ENCODE measurements at places on chromosomes 4 and X.

DNA sequence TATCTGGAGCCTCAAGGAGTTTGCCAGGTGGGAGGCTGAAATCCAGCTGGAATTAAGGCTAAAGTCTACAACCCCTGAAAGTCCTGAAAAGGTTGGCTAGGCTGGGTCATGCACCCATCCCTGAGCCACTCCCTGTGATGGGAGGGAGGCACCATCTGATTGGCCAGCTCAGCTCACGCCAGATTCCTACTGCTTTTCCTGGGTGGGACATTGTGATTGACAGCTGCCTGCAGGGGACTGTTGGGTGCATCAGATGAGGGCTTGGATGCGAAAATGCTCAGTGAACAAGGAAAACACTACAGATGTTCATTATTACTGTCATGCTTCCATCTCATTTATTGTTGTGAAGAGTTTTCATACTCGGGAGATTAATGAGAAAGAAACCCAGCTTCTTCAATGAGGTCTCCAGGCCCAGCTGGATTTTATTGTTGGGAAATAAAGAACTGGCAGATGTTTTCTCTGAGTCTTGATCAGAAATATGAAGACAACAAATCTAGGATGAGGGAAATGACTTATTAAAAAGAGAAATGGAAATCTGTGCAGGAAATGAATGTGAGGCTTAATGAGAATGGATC is 185.9 kb downstream of the STK32B start:
- no peak for DNase-seq

- DNase-seq: no peak
Measured at GRCh38 chr4:11149612-11150259, 279.0 kb downstream of the HS3ST1 start.

GRCh38 chr4:16384576-16384975 is 158.3 kb upstream of the TAPT1 start:
- DNase-seq: no peak

DNA sequence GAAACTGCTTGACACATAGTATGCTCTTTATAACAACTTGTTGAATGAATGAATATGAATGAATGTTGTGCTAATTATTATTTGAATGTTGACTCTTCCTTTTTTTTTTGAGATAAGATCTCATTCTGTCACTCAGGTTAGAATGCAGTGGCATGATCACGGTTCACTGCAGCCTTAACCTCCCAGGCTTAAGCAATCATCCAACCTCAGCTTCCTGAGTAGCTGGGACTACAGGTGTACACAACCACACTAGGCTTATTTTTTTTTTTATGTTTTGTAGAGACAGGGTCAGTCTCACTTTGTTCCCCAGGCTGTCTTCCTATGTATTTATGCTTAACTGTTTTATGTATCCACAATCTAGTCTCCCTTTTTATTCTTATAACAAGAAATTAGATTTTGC is 114.7 kb upstream of the WDFY3 start:
- DNase-seq: no peak

DNA sequence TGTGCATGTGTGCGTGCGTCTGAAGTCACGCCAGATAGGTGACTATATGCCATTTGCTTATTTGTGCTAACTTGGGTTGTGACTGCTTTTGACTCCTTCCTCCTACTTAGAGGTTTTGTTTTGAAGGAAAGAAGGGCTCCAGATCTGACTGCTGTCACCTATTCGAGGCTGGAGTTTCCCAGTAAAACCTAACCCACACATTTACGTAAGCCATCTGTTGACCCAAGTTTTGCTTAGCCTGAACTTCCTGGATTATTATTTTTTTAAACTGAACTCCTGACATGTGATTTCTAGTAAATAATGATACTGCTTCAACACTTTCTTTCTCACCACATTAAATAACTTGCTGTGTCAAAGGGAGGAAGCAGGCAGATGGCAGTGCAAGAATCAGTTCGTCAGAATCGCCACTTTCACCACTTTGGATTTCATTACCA is 41.5 kb downstream of the DTHD1 start:
- no peak for DNase-seq

- DNase-seq: no peak
Measured at GRCh38 chrX:19342331-19342906, 1.3 kb upstream of the PDHA1 start.

DNA sequence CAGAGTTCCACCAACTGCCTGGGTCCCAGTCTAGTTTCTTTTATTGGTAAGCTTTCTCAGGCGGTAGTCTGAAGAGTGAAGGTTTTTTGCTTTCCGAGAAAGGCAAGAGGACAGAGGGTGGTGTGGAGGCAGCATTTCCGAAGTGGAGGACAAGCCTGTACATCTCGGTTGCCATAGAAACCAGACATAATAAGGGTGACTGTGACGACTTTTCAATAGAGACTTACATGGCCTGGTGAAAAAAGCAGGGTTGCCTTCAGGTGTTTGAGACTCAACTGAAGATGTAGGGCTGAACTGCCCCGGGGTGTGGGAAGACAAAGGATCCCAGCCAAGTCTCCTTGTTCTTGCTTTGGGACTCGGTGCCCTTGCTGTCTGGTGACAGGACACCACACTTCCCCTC is 53.6 kb upstream of the RAB40AL start:
- no peak for DNase-seq

GRCh38 chrX:44431194-44431593 is 87.7 kb upstream of the EFHC2 start:
- DNase-seq: no peak

DNA sequence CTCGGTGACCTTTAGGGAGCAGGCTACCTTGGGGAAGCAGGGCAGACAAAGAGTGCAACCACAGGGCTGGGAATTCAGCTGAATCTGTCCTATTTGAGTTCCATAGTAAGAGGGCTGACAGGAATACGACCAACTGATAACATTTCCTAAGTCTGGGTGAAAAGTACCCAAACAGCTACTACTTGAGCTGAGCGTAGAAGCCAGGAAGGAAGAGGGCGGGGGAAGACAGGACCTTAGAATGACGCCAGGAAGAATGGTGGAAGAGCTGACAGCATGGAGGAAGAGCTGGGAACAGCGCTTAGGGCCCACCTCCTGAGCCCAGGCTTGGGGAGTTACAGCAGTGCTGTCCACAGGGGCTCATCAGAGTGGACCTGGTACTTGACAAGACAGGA is 14.4 kb downstream of the MECP2 start:
- no peak for DNase-seq

- DNase-seq: no peak
Measured at GRCh38 chrX:154409222-154409871, at the start of gene DNASE1L1. Gene DNASE1L1 (minus strand): TSS chrX:154409254. CDS start chrX:154405568, 3,686 bp downstream.

GRCh38 chr4:46393606-46394005 is 3.7 kb upstream of the GABRA2 start:
- DNase-seq: no peak

GRCh38 chr4:86935853-86936733 is 1.3 kb downstream of the AFF1 start:
- no peak for DNase-seq

DNA sequence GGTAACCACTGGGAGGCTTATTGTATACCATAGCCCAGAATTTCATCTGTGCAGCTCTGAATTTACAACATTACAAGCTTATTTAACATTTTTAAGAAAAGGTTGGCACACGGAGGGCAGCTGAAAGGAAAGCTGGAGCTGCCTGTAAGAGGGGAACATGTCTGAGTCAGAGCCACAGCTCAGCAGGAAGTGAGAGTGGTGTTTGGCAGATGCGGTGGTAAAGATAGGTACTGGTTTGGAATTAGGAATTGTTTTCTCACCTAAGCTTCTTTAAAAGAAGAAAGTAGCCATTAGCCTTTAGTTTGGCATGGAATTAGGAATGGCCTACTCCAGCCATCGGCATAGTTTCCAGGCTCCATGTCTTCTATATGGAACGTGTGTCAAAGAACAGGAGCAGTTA is 172.5 kb upstream of the ANXA3 start:
- no peak for DNase-seq

GRCh38 chr4:44563496-44563895 is 87.9 kb downstream of the YIPF7 start:
- DNase-seq: no peak

DNA sequence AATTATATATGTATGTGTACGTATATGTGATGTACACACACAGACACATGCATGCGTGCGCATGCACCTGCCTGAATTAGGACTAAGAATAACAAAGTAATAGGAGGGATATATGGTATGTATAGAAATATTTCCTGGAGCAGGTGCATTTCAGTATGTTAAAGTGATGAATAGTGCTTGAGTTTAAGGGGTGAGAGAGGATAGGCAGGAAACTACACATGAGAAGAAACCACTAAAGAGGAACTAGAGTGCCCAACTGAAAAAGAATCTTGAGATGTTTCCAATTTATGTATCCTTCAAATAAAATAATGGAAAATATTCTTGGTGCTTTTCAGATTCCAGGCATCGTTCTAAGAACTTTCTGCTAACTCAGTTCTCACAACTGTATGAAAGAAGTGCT is 52.6 kb upstream of the UNC5C start:
- no peak for DNase-seq

DNA sequence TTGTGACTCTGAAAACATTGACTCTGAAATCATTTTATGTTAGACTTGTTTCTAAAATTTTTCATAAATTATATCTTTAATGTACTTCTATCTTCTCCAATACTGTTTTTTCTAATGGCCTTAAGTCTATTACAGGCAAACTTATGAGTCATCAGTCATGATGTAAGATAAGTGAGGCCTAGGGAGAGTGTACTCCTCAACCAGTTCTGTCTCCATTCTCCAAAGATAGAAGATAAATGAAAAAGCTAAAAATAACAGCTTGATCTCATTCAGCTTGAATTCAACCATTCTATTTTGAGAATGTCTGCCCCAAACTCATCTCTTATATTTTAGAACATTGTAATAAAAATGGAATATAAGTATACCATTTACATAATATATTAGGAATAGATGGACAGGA is 34.5 kb downstream of the STBD1 start:
- no peak for DNase-seq

GRCh38 chr4:186657764-186658163 is 65.9 kb downstream of the FAT1 start:
- no peak for DNase-seq

DNA sequence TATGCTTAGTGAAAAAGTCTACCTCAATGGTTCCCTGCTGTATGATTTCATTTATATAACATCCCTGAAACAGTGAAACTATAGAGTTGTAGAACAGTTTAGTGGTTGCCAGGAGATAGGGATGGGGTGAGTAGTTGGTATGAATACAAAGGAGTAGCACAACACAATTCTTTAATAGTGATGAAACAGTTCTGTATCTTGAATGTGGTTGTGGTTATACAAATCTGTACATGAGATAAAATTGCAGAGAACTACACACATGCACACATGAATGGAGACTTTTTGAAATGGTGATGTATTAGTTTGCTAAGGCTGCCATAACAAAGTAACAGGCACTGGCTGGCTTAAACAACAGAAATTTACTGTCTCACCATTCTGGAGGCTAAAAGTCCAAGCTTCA is 677.1 kb downstream of the ADGRL3 start:
- no peak for DNase-seq

- DNase-seq: no peak
Measured at GRCh38 chr4:157706155-157706554, 466.7 kb downstream of the GASK1B start.

DNA sequence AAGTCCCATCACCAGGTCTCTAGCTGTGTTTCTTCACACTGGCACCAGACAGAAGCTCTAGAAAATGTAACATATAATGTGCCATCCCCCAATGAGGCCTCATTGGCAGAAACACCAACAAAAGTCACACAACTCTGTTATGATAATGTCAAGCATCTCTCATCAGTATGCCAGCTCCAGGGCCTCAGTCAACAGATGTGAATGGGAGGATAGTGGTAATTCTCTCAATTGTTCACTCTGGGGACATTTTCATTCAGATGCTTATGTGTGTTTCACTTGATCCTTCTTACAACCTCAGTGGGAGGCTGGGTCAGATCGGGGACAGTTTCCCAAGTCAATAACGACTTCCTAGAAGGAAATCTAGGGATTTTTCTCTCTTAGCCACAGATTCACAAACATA is 57.5 kb upstream of the SCOC start:
- DNase-seq: no peak

DNA sequence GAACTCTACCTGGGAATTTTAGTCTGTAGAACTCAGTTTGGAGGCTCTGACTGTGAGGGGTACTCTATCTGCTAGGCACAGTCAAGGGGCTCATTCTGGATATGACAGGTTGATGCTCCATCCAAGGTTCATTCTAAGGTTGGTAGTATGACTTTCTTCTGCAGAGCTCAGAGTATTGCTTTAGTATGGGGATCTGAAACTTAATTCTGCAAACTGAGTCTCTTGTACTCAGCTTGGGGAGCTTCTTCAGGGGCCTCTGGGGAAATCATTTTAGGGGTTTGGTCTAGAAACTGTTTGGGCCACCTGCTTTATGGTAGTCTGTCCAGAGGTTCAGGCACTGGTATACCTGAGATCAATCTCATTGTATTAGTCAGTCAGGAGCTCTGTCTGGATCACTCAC is 9.7 kb upstream of the TSR2 start:
- DNase-seq: no peak

GRCh38 chrX:49209434-49210251 is 9.7 kb upstream of the SYP start:
- peak; percentile 81 for DNase-seq

DNA sequence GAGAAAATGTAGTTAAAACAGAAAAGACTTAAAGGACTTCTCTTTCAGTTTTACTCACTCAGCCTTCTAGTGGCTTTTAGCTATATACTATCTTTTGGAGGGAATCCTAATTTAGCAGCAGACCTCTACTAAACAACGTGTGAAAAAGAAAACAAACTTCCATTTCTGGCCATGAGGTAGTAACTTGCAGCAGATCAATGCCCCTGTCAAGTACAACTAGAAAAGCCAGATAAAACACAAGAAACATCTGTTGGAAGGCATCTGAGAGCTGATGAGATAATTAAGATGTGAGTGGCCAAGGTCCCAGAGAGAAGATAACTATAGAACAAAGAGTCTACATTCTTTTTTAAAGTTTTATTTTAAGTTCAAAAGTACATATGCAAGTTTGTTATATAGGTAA is 101.7 kb downstream of the CORIN start:
- DNase-seq: no peak

GRCh38 chr4:176256921-176257320 is 12.1 kb downstream of the ASB5 start:
- DNase-seq: no peak

DNA sequence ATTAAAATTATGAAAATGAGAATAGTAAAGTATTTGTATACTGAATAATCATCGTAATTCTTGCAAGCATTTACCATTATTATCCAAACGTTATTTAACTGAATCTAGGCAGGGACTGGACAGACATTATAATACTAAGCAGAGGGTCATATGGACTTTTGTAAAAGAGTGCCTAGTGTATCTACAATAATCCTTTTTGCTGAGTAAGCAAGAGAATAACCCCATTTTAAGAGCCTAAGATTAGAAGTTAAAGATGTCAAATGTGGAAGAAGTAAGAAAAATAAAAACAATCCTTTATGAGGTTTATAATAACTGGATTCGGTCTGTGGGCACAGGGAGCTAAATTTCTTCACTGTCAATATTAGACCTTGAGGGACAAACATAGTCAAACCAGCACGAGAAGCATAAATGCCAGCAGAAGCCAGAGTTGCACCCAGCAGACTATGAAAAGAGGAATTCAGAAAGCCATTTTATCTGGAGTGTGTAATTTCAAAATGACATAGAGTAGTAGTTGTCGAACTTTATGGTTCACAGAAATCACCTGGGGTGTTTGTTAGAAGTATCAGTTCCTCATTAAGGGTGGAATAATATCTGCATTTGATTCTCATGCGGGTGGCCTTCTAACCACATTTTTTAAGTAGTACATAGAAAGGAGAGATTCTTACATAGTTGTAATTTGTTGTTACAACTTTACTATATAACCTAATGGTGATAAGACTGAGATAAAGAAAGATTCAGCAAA is 39.7 kb upstream of the DCLK2 start:
- no peak for DNase-seq
